ENCODE measurements at places on chromosomes 16 and 17. TPM values are rescaled to one million over a fixed set of nuclear protein-coding genes. Genes with fewer than 3 reads are reported as not detected.

- H3K27ac ChIP-seq: no peak overlapping the region
- no peaks in the 10 kb centered on the region for H3K36me3 ChIP-seq
- H3K4me1 ChIP-seq: no peaks in the 10 kb centered on the region
Observed at GRCh38 chr17:66520999-66521398, 218.6 kb downstream of the PRKCA start.

- H3K4me3 ChIP-seq: no peak overlapping the region
- no peak for DNase-seq
- H3K27me3 ChIP-seq: no peaks in the 10 kb centered on the region
- peaks cover 72% of the 10 kb centered on the region for H3K36me3 ChIP-seq
Observed at GRCh38 chr16:85663891-85664321, 24.8 kb downstream of the GINS2 start.

The WFIKKN1 gene
- total RNA-seq: 0.92 TPM

DNA sequence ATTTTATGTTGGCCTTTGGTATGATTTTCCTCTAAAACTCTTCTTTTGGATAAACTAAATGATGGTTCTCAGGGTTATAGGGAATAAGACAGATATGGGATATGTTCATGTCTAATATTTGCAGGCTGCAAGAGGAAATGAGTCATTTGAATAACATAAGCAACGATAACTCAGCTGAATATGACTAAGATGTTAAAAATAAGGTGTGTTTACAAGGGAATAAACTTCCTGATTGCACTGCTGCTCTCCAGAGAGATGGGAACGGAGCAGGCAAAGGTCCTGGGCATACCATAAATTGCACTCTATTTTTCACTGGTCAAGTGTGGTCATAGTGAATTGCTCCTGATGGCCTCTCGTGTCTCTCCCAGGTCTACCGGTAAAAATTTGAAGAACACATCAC, 666.2 kb downstream of the TOX3 start:
- no peak for DNase-seq
- H3K36me3 ChIP-seq: no peaks in the 10 kb centered on the region
- H3K27ac ChIP-seq: no peak overlapping the region
- no peaks in the 10 kb centered on the region for H3K4me1 ChIP-seq

- no peak for DNase-seq
- no peaks in the 10 kb centered on the region for H3K27me3 ChIP-seq
- no peak overlapping the region for H3K27ac ChIP-seq
- no peaks in the 10 kb centered on the region for H3K4me1 ChIP-seq
- no peak overlapping the region for H3K4me3 ChIP-seq
Observed at GRCh38 chr17:33868899-33869298, 386.2 kb upstream of the CCL2 start.
